ENCODE measurements at places on chromosomes 2 and 18.

DNA sequence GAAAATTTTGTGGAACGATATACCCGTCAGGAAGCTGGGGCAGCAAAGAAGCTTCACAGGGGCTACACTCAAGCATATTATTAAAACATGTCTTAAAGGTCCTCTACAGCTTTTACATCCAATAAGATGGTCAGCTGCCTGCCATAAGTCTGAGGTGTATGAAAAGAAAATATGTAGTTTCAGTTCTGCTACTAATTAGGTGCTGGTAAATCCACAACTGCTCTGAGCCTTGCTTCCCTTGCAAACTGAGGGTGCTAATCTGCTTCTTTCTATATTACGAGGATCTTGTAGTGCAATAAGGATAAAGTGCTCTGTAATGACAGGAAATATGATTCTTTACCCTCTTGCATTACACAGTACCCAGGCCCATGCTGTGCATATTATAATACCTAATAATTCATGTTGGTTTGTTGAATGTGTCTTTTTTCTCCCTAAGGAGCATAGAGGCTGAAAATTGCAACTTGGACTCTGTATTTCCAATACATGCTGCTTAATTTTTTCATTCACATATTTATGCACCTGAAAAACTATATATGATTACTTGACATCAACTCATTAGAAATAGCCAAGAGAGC, 14.5 kb upstream of the SLC8A1 start:
- no peak for DNase-seq

DNA sequence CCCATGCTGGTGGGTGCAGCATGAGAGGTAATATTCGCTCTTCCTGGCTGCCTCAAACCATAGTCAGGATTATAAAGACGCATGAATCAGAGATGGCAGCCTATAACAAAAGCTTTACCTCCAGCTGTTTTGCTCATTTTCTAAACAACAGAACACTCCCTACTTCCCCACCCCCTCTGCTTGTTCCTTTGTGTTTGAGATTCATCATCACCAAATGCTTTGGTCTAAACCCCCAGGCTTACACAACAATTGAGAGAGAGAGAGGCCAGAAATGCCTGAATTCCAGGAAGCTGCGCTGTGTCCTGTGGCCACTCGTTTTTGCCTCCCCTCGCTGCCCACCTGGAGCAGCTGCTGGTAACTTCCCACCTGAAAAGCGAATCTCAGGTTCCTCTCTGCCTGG, 78.8 kb upstream of the CAPN13 start:
- no peak for DNase-seq

DNA sequence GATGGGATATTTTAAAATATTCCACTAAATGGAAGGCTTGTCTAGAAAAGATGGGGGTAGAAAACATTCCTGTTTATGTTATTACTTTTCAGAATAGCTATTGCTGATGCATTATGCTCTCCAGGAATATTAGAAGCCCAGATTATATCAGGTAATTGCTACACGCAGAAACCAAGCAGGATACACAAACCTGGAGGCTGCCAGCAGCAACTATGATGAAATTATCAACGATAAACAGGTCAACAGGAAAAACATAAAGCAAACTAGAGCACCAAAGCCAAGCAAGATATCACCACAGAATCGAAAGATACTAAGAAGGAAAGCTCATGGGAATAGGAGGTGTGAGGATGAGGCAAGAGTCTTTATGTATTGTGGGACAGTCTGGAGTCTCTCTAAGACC, 113.2 kb upstream of the SPATS2L start:
- no peak for DNase-seq

DNA sequence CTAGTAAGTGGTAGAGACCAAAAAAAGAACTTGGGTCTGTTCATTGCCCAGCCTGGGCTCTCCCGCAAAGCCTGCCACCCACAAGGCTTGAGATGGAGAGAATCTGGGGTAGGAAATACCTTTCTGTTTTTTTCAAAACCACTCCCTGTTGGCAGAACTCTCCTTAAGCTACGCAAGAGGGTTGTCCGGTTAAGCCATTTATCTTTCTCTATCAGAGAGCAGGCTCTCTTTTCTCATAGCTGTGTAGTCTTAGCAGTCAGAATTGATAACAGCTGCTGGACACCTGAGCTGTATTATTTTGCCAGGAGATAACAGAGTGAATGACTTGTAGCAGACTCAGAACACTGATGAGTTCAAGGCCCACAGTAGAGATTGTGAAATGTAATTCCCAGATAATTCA, 1088.1 kb downstream of the TSN start:
- DNase-seq: no peak

GRCh38 chr18:1658908-1659566, 754.4 kb downstream of the ADCYAP1 start:
- DNase-seq: no peak
